Activated naive CD4-positive, alpha-beta T cell treated with anti-CD3 and anti-CD28 coated beads for 36 hours (primary cell): ENCODE measurements at places on chromosomes 7 and 10. TPM values are rescaled to one million over a fixed set of nuclear protein-coding genes. Genes with fewer than 3 reads are reported as not detected.

The LIPF gene
- total RNA-seq, result not detected

The DNAJC30 gene
- total RNA-seq, result 4.4 TPM

The LRMDA gene
- not detected for total RNA-seq

The PTN gene
- not detected for total RNA-seq

The ASZ1 gene
- total RNA-seq, result not detected

DNA sequence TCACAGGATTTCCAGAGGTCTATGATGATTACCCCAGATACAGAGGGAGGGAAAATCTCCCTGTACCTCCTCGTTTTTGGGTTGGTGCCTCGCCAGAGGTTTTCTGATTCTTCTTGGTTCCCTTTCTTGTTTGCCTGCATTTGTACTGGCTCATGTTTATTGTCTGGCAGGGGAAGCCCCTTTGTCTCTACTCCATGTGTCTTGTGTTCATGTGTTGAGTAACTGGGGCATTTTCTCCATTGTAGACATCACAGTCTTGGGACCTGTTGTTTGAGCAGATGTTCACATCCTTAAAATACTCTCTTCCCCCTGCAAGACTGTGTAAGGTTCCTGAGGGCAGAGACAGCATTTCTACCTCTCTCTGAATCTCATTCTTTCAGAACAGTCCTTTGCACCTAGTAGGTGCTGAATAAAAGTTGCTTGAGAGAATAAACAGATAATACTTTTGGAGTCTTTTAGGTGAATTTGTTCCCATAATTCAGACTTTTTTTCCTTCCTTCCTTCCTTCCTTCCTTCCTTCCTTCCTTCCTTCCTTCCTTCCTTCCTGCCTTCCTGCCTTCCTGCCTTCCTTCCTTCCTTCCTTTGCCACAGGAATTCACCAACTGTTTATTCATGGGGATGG, 25.1 kb downstream of the CDK14 start:
- H3K27ac ChIP-seq, result no peak overlapping the region
- H3K27me3 ChIP-seq, result peaks cover 2% of the 10 kb centered on the region
- no peak for DNase-seq
- H3K4me3 ChIP-seq, result no peak overlapping the region
- H3K36me3 ChIP-seq, result no peaks in the 10 kb centered on the region

GRCh38 chr7:110372685-110373084, 718.2 kb upstream of the LRRN3 start:
- no peak overlapping the region for H3K4me3 ChIP-seq
- H3K4me1 ChIP-seq, result no peaks in the 10 kb centered on the region
- DNase-seq, result no peak
- no peaks in the 10 kb centered on the region for H3K27me3 ChIP-seq
- no peaks in the 10 kb centered on the region for H3K36me3 ChIP-seq

DNA sequence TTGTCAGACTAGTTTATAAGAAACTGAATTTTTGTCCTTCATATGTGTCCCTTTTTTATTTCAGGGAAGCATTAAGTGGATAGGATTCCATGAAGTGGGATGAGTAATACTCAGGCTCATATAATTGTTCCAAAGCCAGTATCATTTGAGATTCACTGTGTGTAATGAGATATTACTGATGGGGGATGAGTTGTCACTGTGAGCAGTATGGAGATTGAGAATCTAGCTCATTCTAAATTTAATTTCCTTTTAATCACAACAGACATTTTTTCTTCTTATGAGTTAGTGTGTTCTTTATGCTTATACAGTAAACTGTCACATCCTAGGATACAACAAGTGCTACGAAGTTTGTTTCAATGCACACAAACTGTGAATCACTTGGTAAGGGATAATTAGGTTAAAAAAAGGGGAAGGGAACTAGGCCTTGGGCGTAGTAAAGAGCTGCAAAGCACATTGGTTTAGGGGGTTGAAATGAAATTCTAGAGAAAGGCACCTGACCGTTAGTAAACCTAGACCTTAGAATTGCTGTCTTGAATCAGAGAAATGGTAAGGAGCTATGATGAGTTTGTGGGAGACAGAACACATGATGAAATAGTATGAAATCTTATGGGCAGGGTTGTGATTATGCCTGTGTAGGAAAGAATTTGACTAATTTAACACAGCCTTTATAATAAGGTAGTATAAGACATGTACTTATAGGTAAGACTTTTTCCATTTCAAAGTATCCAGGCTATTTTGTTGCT, 153.4 kb downstream of the MLLT10 start:
- DNase-seq, result no peak
- no peak overlapping the region for H3K4me3 ChIP-seq
- H3K4me1 ChIP-seq, result peaks cover 10% of the 10 kb centered on the region
- peaks cover 12% of the 10 kb centered on the region for H3K36me3 ChIP-seq
- H3K27me3 ChIP-seq, result no peaks in the 10 kb centered on the region

- no peaks in the 10 kb centered on the region for H3K27me3 ChIP-seq
- H3K36me3 ChIP-seq, result peaks cover 17% of the 10 kb centered on the region
- no peak overlapping the region for H3K27ac ChIP-seq
- no peak overlapping the region for H3K4me3 ChIP-seq
- H3K4me1 ChIP-seq, result peaks cover 11% of the 10 kb centered on the region
These were observed 18.6 kb downstream of the WDR37 start for GRCh38 chr10:1074748-1075308.

DNA sequence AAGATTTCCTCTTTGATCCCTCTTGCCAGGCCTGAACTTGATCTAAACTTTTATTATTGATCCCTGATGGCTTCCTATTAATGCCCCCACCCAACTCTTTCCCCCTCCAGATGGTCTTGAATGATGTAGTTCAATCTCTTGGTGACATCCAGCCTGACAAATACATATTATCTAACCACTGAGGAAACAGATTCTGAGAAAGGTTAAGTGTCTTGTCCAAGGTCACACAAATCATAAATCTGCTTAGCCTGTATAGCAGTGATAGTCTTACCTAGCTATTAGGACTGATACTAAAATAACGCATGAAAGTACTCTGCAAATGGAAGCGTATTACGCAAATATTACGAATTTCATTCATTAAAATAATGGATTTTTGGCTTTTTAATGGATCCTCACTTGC, 22.7 kb downstream of the STEAP1B start:
- H3K4me3 ChIP-seq, result no peak overlapping the region
- H3K27ac ChIP-seq, result no peak overlapping the region
- H3K36me3 ChIP-seq, result no peaks in the 10 kb centered on the region
- DNase-seq, result no peak
- peaks cover 7% of the 10 kb centered on the region for H3K4me1 ChIP-seq

DNA sequence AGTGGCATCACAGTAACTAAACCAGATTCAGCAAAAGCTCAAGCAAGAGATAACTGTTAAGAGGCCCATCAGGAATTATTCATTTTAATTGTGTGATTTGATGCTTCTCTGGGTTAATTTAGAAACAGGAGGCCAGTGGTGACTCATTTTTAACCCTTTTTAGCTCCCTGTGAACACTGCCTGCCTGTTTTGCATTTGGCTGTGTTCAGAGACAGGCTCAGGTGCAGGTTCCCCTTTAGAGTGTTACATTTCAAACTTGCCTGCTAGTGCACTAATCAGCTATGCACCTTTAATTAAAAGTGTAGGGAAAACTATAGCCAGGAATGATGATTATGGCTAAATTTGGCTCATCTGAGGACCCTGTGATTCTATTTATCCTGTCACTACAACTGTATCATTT, 6.5 kb downstream of the STAMBPL1 start:
- no peaks in the 10 kb centered on the region for H3K27me3 ChIP-seq
- peaks cover 78% of the 10 kb centered on the region for H3K4me1 ChIP-seq
- peak; percentile 53 for DNase-seq

DNA sequence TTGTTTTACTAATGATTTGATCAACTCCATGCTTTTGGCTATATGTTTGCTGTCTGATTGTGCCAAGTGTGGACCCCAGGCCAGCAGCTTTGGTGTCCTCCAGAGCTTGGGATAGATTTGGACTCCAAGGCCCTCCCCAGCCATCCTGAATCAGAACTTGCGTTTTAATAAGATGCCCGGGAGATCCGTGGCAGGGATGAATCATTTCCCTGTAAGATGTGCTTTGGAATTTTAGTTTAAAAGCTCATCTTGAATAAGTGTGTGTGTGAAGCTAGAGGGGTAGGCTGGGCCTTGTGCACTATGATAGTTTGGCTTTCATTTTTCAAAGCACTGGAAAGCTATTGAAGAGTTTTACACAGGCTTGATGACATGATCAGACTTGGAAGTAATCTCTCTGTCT, 66.2 kb upstream of the SDK1 start:
- no peak overlapping the region for H3K4me3 ChIP-seq
- no peak for DNase-seq
- H3K4me1 ChIP-seq, result no peaks in the 10 kb centered on the region
- H3K27me3 ChIP-seq, result no peaks in the 10 kb centered on the region

GRCh38 chr7:101538596-101539459, 90.3 kb downstream of the MYL10 start:
- no peaks in the 10 kb centered on the region for H3K27me3 ChIP-seq
- H3K4me1 ChIP-seq, result peaks cover 1% of the 10 kb centered on the region
- no peaks in the 10 kb centered on the region for H3K36me3 ChIP-seq
- H3K27ac ChIP-seq, result no peak overlapping the region
- peak; percentile 66 for DNase-seq

GRCh38 chr10:132407243-132407746, 10.3 kb downstream of the PWWP2B start:
- H3K27ac ChIP-seq, result no peak overlapping the region
- peaks cover 15% of the 10 kb centered on the region for H3K4me1 ChIP-seq
- DNase-seq, result no peak

DNA sequence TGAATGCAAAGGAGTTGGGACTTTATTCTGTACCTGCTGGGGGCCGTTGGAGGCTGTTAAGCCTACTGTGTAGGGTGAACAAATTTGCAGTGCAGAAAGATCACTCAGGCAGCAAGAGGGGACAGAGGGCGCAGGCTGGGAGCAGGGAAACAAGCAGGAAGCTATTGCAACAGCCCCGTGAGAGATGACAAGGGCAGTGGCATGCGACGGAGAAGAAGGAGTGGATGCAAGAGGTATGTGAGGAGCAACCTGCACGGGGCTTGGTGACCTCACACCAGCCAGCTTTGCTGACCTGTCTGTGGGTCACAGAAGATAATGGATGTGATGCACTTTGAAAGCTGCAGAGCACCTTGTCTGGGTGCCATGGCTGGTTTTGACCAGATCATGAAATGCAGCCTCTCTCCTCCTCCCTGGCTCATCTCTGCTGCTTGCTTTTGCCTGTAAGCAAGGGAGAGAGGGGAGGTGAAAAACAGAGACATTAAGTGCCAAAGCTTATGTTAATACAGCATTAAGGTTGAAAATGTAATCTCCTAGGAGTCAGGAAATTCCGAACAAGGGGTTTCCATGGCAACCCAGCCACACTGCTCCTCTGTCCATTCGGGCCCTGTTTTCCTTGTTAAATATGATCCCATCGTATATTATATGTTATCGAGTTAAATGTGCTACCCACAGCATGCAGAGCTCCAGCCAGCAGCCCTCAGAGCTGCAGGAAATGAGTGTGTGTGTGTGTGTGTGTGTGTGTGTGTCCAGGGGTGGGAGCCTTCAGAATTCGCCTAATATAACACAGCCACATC, 314.3 kb upstream of the ZMIZ1 start:
- H3K27ac ChIP-seq, result no peak overlapping the region
- peaks cover 6% of the 10 kb centered on the region for H3K27me3 ChIP-seq
- no peak overlapping the region for H3K4me3 ChIP-seq
- peaks cover 10% of the 10 kb centered on the region for H3K4me1 ChIP-seq
- DNase-seq, result no peak
- no peaks in the 10 kb centered on the region for H3K36me3 ChIP-seq
